ENCODE measurements at places on chromosomes 7 and 10. TPM values are rescaled to one million over a fixed set of nuclear protein-coding genes. Genes with fewer than 3 reads are reported as not detected.

The ZNF804B gene
- not detected for total RNA-seq

The CPA2 gene
- not detected for total RNA-seq

The CHN2 gene
- not detected for total RNA-seq

The SLC16A9 gene
- total RNA-seq: 3.7 TPM

The MYH16 gene
- 0.36 TPM for total RNA-seq

The HOXA4 gene
- total RNA-seq: not detected

The SMKR1 gene
- total RNA-seq: 2.4 TPM

The RARRES2 gene
- total RNA-seq: not detected

The TFAM gene
- 44.1 TPM for total RNA-seq

The GIMAP5 gene
- not detected for total RNA-seq

The DLX6 gene
- total RNA-seq: 0.34 TPM

The MASTL gene
- 11.3 TPM for total RNA-seq

The IL2RA gene
- not detected for total RNA-seq

The TYW1 gene
- total RNA-seq: 36.1 TPM

The CNTNAP2 gene
- 2.1 TPM for total RNA-seq

The PCGF5 gene
- total RNA-seq: 38.8 TPM
